DMS 273 treated with DMSO at 0.1 percent for 48 hours (cell line): ENCODE measurements at places on chromosomes 16 and 17.

GRCh38 chr16:3789375-3790099, 72.2 kb upstream of the TRAP1 start:
- DNase-seq: no peak

DNA sequence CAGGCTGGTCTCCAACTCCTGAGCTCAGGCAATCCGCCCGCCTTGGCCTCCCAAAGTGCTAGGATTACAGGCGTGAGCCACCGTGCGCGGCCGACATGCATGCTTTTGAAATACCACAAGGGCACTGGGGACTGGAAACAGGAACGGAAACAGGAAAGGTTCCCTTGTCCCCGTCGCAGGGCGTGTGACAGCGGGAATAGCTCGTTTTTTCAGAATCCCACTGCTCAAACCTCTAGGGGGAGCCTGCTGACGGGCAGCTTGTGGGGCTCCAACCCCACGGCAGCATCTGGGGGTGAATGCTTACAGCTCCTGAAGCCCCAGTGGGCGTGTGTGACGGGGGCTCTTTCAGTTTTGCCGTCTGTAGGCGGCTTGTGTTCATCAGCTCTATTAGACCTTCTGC, 18.8 kb upstream of the ASGR2 start:
- no peak for DNase-seq

- DNase-seq: no peak
Observed at GRCh38 chr16:51880776-51881175, 666.2 kb downstream of the TOX3 start.

DNA sequence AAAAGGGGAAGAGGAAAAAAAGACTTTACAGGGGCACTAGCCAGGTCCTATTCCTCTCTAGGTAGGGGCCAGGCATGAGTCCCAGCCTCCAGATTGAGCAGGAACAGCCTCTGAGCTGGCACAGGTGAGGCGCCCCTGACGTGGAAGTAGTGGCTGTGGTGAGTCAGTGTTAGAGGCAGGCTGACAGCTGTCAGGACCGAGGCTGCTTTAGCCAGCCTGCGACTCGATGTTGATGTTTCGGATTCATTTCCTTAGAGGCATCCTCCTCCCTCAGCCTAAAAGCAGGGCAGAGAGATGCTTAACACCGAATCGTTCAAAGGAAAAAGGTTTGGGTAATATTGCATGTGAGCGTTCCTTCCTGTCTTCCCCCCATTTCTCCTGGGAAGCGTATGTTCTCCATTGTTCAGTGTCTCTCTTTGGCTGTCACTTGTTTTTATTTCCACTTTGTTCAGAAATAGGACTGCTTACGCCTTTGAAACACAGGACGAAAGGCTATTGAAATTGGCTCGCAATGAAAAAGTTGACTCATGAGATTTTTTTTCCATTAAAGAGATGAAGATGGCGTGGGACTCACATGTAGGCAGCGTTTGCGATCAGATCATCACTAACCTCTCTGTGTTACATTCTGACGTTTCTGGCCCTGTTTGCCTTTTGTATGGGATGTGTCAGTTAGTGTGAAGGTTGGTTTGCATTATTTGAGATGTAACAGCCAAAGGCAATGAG, 1.3 kb downstream of the KIAA0513 start:
- DNase-seq: no peak

DNA sequence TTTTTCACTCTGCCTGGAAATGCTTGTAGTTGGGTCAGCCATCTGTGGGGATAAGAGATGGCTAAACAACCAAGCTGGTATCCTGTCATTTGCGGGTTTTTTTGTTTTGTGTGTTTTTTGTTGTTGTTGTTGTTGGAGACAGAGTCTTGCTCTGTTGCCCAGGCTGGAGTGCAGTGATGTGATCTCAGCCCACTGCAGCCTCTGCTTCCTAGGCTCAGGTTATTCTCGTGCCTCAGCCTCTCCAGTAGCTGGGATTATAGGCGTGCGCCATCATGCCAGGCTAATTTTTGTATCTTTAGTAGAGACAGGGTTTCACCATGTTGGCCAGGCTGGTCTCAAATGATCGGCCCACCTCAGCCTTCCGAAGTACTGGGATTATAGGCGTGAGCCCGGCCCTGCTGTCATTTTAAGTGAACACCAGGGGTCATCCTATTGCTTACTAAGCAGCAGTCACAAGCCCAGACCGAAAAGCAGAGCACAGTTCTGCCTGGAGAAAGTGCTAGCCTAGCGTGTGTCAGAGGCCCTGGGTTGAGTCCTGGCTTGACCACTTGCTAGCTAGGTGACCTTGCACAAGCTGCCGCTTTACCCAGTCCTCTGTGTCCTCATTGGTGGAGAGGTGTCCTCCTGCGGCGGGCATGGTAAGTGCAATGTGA, 4.6 kb downstream of the SMCR8 start:
- DNase-seq: peak; percentile 4

DNA sequence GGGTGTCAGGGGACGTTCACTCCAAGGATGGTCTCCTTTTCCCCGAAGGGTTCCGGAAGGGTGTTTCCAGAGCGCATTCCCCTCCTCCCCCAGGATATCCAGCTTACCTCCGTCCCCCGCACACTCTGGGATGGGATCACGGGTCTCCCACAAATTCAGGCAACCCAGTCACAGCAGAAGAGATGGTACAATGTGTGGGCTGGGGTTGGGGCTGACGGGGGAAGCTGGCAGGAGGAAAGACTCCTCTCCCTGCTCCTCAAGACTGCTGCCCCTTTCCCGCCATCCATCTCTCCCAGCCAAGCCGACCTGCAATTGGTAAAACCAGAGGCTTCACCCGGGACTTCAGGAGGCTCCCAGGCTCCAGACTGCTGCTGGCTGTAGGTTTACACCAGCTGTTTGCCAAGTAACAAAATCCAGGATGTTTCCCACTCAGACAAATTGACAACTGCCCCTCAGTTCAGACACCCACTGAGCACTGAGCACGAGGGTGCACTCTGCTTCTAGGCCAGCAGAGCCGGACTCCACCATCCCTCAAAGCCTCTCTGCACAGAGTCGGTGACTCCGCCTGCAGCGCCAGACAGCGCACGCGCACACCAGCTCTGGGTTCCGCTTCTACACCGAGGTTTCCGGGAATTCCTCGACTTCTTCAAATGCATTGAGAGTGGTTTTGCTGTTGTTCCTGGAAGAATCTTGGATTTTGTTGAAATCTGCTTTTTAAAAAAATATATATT, 37.7 kb downstream of the ASPA start:
- no peak for DNase-seq
